ENCODE measurements at places on chromosomes 7 and 10.

DNA sequence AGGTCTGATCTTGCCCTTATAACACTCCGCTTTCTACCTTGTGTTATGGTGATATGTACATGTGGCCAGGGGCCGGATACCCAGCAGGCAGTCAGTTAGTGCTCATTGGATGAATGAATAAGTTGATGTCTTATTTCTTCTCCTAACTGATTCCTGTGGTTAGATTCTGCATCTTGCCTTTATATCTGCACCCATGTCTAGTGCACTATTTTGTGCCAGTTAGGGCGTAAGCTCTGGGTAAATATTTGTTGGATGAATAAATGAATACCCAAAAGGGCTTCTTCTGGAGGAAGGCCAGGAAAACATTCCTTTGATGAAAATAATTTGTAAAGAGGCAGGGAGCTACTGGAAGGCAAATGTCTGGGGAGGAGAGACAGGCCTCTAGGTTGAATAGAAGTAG lies 148.2 kb downstream of the CHN2 start:
- DNase-seq = no peak

- no peak for DNase-seq
Measured at GRCh38 chr7:1342090-1342640, 109.5 kb downstream of the UNCX start.

GRCh38 chr7:155358948-155359712 lies 61.5 kb downstream of the INSIG1 start:
- DNase-seq = no peak

- no peak for DNase-seq
Measured at GRCh38 chr10:11024596-11024995, 6.9 kb downstream of the CELF2 start.
